ENCODE measurements at places on chromosomes 11 and 22.

GRCh38 chr11:78312712-78313111, 104.9 kb downstream of the GAB2 start:
- DNase-seq = no peak

- DNase-seq = no peak
Observed at GRCh38 chr11:128687321-128687720, 6.6 kb upstream of the FLI1 start.

- no peak for DNase-seq
Observed at GRCh38 chr11:128837627-128838026, 29.5 kb downstream of the KCNJ1 start.

GRCh38 chr11:104771763-104772162, 126.5 kb downstream of the CASP12 start:
- DNase-seq = no peak

- DNase-seq = no peak
Observed at GRCh38 chr11:77062924-77063323, 3.8 kb upstream of the CAPN5 start.

- no peak for DNase-seq
Observed at GRCh38 chr11:44319552-44320288, 9.8 kb upstream of the ALX4 start.

DNA sequence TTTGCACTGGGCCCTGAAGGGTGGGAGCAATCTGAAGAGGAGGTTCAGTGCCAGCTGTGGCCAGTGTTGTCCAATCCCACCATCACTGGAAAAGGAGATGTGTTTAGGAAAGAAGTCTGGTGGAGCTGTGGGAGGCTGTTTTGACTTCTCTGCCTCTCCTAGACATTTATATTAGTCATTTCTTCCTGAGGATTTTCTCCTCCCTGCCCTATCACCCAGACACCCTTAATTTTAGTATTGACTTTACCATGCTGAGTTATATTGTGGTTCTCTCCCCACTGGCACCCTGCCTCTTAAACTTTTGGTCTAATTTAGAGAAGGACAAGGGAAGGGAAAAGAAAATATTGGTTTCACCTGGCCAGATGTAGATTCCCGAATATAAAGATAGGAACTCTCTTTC, 159.1 kb downstream of the WNT11 start:
- no peak for DNase-seq

- DNase-seq = peak; percentile 78
Observed at GRCh38 chr11:120210626-120211521, at the start of gene OAF. Gene OAF, plus strand, starts transcription at chr11:120211032. Its CDS starts 248 bp downstream, at chr11:120211280.

All from D721Med (cell line).